ENCODE measurements at places on chromosomes 5 and 9.

DNA sequence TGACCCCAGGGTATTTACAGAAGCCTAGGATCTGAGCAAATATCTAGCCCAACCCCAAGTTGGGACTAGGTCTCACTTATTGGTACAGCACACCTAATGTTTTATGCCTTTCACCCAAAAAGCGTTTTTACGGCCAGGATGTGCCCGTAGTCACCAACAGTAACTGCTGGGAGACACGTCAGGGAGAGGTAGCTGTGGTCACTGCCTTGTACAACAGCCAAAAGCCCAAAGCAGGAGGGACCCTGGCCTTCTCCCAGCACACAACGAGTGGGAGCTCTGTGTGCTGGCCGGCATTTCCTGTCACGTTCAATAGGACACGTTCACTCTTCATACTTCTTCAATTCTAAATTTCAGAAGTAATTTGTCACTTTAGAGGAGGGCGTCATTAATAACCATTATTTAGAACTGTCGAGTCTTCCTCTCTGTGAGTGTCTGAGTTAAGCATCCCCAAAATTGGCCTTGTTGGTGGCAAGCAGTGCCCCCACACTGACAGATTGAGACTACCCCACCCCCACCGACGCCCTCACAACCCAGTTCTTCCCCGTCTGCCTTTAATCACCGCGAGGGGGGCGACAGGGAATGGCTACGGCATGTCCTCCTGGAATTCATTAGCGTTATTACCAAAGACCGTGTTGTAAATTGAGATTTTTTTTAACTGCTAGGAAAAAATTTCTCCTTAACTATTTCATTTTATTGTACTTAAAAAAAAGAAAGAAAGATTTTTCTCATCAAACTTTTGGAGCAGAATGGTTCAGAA lies 80.7 kb downstream of the MVB12B start:
- DNase-seq: peak; percentile 28

GRCh38 chr5:116759860-116760640 lies 185.4 kb upstream of the SEMA6A start:
- DNase-seq: no peak

DNA sequence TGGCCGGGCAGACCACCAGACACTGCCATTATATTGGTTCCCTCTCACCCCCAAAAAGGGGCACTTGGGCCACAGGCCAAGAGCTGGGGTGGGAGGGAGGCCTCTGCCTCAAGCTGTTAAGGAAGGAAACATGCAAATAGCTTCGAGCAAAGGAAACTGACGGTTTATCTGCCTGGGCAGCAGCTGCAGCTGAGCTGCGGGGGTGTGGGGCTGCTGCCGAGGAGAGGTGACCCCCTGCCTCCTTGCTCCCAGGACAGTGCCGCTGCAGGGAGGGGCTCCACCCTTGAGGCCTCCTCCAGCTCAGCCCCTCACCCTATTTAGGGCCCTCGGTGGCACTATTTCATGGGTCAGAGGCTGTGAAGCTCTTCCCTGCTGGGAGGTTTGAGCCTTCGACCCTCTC lies 789 bp downstream of the DOK3 start:
- no peak for DNase-seq

DNA sequence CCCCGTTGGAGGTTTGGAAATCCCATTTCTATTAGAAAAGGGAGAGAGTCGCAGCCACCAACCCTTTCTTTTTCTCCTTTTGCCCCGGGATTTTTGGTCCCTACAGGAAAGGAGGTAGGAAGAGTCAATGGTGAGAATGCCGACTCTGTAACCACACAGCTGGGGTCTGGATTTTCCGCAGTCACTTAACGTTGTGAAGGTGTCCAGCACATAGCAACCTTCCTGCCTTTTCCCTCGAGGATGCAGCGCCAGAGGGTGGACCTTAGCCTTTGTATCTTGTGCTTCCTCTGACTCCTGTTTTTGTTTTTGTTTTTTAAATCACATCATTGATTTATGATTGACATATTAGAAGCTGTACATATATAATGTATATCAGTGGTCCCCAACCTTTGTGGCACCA lies 41.4 kb downstream of the TLR4 start:
- no peak for DNase-seq

- peak; percentile 84 for DNase-seq
Measured at GRCh38 chr5:148474025-148474511, 90.3 kb downstream of the FBXO38 start.

Measured in fibroblast of pulmonary artery (primary cell).